Stimulated activated CD4-positive, alpha-beta T cell treated with anti-CD3 and anti-CD28 coated beads, TNF-alpha, amount 100 ng/mL, for 4 hours (primary cell): ENCODE measurements at places on chromosomes 16 and 17.
A peak's percentile ranks its signal among the peaks of the same experiment; 100 is the strongest.

GRCh38 chr16:776824-777223 lies 11.4 kb downstream of the RPUSD1 start:
- no peak for DNase-seq

GRCh38 chr17:12744298-12744697 lies 45.0 kb upstream of the ARHGAP44 start:
- no peak for DNase-seq

- no peak for DNase-seq
Measured at GRCh38 chr17:41870627-41871026, 5.4 kb upstream of the KLHL11 start.

DNA sequence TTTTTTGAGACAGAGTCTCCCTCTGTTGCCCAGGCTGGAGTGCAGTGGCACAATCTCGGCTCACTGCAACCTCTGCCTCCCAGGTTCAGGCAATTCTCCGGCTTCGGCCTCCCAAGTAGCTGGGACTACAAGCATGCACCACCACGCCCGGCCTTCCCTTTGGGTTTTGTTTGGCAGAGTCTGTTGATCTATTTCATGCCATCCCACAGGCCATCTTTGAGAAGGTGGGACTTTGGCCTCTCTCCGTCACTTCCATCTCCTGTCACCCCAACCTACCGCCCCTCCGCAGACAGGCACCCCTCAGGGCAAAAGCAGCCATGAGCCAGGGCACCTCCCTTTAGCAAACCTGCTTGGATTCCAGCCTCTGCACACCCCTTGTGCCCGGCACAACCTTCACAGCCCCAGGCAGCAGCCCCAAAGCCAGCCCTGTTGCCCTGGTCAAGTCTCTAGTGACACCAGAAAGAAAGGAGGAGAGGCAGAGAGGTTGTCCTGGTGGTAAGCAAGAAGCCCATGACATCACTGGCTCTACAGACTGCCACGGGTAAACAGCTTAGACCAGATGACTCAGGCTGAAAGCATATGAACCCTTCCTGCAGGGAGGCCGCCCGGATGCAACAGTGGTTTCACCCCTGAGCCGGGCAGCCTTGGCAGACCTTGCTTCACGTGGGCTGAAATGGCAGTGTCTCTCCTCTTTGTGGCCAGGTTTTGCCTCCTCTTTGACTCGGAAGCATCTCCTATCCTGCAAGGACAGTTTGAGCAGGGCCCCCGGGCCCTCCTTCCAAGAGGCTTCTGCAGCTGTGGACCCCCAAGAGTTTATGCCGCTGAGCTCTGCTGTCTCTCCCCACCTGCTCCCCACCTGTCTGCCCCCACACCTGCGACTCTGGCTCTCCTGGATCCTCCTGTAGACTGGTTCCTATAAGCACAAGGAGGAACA lies 8.1 kb upstream of the TIMP2 start:
- peak; percentile 10 for DNase-seq

DNA sequence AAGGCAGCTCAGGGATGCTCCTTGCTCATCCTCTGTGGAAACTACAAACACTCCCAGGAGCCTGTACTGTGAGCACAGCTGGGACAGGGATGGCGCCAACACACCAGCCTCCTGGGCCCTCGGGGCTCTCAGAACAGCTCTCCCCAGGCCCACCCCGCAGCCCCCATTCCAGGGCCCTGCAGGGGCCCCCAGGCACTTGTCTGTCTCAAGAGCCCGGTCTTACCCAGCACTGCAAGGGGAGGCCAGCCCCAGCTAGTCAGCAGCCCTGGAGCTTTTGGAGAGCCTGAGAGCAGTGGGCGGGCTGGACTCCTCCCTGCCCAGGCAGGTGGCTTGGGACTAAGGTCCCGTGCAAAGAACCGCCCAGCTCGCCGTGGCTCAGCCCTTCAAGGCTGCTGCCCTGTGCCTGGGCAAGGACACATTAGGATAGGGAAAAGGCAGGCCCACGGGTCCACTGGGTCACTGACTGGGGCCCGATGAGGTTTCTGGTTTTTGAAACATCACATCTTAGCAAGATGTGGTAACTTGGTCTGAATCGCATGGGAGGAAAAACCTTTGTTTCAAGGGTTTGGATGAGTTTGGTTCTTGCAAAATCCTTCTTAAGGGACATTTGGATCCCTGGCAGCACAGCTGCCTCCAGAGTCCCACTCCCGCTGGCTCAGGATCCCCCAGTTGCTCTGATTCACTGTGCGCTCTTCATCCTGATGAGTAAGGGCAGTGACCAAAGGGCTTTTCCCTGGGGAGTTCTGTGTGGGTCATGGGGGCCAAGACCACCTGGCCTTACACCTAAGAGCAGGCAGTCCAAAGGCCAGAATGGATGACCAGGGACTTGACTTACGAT lies 2.8 kb downstream of the DNASE1L2 start:
- DNase-seq: no peak

GRCh38 chr17:49992933-49993422 lies 2.0 kb downstream of the DLX3 start:
- no peak for DNase-seq

DNA sequence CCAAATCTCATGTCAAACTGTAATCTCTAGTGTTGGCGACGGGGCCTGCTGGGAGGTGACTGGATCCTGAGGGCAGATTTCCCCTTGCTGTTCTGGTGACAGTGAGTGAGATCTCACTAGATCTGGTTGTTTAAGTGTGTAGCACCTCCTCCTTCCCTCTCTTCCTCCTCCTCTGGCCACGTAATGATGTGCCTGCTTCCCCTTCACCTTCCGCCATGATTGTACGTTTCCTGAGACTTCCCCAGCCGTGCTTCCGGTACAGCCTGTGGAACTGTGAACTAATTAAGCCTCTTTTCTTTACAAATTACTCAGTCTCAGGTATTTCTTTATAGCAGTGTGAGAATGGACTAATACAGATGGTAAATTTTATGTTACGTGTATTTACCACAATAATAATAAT lies 49.2 kb downstream of the METTL16 start:
- DNase-seq: no peak

- DNase-seq: no peak
Measured at GRCh38 chr16:77807021-77807420, 18.7 kb downstream of the VAT1L start.

DNA sequence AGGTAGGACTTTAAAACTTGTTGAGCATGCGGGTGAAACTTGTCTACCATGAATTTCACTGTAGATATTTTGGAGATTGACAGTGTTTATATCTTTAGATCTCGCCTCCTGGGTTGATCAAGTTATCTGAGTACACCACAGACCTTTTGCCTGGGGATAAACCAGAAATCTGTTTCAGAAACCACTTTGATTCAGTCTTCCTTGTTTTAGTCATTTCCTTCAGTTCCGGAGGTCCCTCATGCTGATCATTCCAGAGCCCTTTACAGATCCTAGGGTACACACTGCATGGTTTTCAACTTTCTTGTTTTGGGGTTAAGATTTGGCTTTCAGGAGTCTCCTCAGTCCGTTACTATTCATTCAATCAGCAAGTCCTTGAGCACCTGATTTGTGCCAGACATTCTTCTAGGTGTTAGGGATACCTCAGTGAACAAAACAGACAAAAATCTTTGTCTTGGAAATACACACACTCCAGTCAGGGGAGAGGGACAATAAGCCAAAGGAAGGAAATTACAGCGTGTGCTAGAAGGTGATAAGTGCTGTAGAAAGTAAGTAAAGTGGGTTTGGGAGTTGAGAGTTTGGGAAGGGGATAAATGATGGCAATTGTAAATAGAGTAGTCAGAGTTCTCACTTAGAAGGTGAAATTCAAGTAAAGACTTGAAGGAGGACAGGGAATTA lies 12.2 kb downstream of the NOD2 start:
- DNase-seq: no peak

DNA sequence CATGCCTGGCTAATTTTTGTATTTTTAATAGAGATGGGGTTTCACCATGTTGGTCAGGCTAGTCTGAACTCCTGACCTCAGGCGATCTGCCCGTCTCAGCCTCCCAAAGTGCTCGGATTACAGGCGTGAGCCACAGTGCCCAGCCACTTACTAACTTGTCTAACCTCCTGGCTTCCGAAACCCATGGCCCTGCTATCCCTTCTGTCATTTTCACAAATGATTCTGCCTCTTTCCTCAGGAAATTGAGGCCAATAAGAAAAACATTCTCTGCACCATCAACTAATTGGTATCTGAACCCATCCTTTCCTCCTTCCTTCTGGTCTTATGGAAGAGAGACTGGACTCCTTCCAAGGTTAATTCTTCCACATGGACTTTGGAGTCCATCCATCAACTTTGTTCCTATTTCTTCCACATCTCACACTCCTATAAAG lies 27.9 kb upstream of the TNRC6A start:
- no peak for DNase-seq

GRCh38 chr17:40937384-40937819 lies at the start of gene KRT23:
Gene KRT23, minus strand, starts transcription at chr17:40937646. Its CDS starts 1,043 bp downstream, at chr17:40936603.
- no peak for DNase-seq

DNA sequence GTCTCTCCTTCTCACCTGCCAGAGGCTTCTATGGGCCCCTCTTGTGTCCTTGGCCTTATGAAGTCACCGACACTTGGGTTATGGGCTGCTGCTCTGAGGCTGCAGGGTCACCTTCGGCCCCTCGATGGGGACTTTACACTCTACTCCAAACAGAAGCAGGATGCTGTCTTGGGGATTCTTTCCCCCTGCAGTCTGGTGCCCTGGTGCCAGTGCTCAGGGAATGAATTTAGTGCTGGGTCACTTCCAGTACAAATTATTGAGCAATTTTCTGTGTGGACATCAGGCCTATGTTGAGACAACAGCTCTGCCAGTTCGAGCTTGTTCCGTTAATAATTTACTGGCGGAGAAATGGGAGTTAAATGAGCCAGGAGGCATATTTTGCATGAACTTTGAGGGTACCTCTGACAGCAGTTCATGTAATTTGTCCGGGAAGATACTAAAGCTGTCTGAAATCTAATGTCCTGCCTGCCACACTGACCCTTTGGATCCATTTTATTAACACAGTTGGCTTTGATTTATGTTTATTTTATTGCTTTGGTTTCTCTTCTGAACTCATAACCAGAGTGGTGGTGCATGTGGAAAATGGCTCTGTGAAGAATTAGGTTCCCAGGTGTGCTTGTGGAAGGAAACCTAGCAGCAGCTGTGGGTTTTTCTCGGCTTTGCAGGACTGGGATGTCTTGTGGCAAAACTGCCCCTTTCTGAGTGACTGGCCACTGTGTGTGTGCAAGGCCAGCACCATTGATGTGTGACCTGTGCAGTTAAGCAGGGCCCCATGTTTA lies 34.1 kb upstream of the DHX8 start:
- no peak for DNase-seq

DNA sequence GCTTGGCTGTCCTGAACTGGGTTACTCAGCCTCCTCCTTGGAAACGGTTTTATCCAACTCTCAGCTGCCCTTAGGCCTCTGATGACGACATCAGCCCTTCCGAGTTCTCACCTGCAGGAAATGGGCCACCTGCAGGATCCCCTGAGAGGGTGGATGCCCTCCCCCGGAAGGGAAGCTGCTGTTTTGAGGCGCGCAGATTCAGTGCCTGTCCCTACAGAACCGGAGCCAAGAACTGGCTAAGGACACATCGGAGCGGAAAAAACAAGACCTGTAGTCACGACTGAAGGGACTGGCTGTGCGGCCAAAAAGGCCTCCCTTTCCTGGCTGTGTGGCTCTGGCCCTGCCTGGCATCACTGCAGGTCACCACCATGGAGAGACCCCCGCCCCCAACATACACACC lies 11.7 kb upstream of the C16orf95 start:
- no peak for DNase-seq

DNA sequence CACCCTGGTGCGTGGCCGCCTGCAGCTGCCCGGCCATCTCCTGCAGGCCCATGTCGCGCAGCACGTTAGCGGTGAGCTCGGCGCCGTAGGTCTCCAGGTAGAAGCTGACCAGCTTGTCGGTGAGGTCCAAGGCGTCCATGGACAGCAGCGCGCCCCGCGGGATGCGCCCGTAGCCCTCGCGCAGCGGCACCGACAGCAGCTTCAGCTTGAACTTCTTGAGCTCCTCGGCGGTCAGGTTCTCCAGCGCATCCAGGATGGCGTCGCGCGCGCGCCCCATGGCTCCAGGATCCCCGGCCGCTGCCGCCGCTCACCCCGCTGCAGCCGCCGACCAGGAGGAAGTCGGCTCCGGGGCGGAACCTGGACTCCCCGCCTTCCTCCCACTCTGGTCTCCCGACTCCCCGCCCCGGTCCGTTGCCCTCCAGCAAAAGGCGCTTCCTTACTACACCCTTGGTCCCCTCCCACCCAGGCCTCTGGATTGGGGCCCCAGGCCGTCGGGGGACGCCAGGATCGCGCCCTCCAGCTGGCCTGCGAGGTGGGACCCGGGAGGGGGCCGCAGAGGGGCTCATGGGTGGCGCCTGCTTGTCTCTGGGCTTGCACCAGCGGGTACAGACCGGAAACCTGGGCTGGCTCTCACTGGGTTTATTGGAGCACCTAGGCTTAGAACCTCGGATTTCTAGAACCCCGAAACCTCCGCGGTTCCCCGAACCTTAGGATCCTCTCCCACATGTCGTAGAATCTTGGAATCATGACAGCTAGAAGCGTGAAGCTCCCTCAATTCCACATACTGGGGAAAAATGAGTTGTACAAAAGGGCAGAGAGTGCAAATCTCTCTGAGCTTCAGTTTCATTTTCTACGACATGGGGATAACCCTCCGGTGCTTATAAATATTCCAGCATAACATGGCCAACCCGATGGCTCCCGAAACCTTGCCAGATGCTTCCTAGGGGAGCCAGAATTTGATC lies at the start of gene PYCARD:
TSS of gene PYCARD (minus strand) at position 347 of the 962 bp plus-strand sequence. CDS start at position 277, 70 bp downstream.
- DNase-seq: no peak

DNA sequence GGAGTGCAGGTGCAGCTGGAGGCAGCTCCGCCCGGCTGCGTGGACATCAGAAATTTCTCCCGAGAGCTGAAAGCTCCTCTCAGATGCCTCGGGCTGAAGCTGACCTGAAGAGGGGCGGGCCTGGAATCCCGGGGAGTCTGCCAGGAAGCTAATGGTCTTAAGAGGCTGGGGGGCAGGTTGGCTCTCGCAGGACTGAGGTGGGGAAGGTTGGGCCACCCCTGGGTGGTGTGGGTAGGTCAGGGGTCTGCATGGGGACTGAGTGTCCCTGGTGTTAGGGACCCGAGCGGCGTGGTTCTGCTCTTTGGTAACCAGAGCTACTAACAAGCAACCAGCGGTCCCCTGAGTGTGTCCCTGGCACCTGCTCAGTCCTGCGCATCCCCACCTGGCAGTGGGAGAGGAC lies 3.5 kb downstream of the CHMP6 start:
- no peak for DNase-seq

GRCh38 chr17:50931144-50931908 lies 65.2 kb upstream of the TOB1 start:
- no peak for DNase-seq

- DNase-seq: no peak
Measured at GRCh38 chr17:64920419-64921172, 1.3 kb upstream of the LRRC37A3 start.

- DNase-seq: peak; percentile 89
Measured at GRCh38 chr16:75566040-75566757, at the start of gene GABARAPL2. Gene GABARAPL2, plus strand, starts transcription at chr16:75566379. Its CDS starts 108 bp downstream, at chr16:75566487.

GRCh38 chr17:36024106-36024869 lies 6.5 kb upstream of the CCL23 start:
- DNase-seq: no peak

DNA sequence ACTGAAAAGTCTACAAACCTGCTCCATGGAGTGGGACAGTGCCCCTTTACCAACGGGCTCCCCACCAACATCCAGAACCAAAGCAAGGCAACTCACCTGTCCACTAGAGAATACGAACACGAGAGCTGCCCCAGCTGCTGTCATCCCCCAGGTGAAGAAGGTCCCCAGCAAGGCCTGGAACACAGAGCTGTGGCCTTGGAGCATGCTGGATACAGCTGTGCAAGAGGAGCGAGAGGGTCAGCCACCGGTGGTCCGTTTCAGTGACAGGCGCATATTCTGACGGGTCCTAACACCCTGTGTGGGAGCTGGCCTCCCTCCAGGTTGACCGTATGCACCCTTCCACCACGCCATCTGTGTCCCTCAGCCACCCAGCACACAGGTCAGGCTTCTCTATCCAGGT lies 3.9 kb downstream of the SLC39A11 start:
- no peak for DNase-seq
